ENCODE measurements at places on chromosomes 4 and X.
A peak's percentile ranks its signal among the peaks of the same experiment; 100 is the strongest.

DNA sequence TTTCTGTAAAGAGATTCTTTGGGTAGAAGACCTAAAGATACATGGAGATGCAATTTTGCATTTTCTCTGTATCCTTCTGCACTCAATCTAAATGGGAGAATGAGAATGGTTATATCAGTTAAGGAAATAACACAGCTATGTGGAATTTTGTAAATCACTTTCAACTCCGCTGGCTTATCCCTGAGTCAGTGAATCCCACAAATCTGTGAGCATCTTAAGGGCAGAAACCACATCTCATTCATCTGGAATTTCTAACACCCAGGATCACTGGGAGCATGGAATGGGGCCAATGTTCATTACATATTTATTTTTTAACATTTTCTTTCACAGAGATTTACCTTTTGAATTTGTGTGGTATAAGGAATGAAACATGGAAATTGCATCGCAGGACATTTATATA, 167.8 kb downstream of the CFAP47 start:
- DNase-seq = no peak

- no peak for DNase-seq
Measured at GRCh38 chr4:131061734-131062133, 1965.8 kb downstream of the C4orf33 start.

GRCh38 chrX:36908801-36909675, 99.1 kb upstream of the FAM47C start:
- DNase-seq = peak; percentile 3

DNA sequence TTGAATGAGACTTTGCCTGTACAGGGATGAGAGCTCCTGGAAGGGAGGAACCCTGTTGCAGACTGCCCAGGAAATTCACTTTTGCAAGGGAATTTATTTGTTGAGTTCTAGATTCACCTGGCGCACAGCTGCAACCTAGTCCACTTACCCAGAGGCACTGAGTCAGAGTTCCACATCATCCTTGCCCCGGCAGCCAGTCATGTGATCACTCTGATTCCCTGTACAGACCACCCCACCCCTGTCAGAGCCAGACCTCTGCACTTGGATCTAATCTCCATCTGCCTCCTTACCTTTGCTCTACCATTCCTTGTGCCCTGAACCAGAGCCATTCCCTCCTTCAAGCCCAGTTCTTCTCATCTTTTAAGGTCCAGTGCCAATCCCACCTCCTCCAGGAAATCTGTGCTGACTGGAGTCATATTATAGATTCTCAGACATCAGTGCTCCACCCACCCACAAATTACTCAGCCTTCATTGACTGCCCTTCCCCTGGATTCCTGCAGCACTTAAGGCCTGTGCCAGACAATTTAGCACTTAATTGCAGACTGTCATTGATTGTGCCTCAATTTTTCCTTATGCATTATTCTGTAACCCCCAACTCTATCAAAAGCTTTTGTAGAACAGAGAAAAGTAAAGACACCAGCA, 84.1 kb upstream of the MAGEA4 start:
- no peak for DNase-seq

GRCh38 chr4:24209906-24210305, 320.1 kb upstream of the PPARGC1A start:
- DNase-seq = no peak

- DNase-seq = no peak
Measured at GRCh38 chr4:54225598-54226403, 3.3 kb upstream of the PDGFRA start.

DNA sequence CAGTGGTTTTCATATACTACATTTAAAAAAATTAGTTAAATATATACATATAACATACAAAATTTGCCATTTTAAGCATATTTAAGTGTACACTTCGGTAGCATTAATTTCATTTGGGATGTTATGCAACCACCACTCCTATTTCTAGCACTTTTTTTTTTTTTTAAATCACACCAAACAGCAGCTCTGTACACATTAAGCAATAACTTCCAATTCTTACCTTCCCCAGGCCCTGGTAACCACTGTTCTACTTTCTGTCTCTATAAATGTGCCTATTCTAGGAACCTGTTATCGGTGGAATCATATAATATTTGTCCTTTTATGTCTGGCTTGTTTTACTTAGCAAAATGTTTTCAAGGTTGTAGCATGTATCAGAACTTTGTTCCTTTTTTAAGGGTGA, 39.1 kb downstream of the TMEM164 start:
- no peak for DNase-seq

DNA sequence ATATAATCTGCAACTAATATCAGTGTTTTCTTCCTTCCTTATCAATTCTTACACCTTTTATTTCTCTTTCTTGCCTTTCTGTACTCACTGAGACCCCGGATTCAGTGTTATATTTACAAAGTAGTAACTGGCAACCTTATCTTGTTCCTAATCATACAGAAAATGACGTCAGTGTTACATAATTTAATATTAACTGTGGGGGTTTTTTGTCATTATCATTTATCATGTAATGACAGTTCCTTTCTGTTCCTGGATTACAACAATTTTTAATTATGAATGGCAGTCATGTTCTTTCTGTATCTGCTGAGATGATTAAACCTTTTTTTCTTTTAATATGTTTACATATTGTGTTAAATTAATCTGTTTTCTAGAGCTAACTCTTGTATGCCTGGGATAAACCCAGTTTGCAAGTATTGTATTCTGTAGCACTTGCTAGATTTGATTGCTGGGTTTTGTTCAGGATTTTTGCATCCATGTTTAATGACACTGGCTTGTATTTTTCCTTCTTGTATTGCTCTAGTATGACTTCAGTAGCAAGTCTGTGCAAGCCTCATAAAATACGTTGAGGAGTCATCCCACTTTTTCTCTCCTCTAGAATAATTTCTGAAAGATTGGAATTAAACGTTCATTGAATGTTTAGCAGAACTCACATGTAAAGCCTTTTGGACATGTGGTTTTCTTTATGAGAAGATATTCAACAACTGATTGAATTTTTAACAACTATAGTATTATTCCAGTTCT, 10.4 kb upstream of the HSPA4L start:
- no peak for DNase-seq

DNA sequence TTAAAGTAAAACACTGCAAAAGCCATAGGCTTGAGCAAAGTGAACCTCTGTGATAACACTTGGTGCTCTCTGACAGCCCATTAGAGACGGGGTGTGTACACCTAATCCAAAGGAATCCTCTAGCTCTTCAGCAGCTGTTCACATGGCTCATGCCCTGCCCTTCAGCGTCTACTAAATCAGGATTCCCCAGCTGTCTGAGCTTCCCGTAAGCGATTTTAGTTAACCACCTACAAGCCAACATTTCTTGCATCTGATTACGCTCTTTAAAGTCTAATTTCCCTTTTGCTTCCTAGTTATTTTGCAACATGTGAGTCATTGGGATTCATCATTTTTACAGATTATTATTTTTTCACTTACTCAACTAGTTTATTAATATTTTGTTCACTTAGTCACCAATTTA, 6.5 kb downstream of the DMD start:
- no peak for DNase-seq

DNA sequence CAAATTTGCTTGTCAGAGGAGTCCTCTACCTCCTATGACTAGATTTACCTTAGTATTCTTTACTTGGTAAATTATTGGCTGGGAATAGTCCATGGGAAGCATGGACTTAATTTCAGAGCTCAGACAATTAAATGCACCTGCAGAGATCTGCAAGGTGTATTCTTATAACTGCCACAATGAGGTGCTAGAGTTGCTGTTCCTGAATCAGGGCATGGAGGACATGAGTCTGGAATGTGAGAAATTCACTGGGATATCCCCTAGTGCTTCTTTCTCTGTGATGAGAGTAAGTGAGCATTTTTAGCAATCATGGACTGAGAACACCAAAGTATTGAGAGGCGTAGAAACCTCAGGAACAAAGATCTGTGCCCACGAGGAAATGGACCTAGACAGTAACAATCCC, 32.9 kb upstream of the GRID2 start:
- no peak for DNase-seq

DNA sequence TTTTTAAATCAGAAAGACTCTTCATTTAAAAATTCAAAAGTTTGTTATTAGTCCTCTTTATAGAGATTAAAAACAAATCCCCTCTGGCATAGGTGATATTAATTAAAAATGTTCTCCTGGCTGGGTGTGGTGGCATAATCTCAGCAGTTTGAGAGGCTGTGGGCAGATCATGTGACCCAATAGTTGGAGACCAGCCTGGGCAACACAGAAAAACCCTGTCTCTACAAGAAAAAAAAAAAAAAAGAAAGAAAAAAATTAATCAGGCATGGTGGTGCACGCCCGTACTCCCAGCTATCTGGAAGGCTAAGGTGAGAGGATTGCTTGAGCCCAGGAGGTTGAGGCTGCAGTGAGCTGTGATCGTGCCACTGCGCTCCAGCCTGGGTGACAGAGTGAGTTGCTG, 38.9 kb downstream of the RASGEF1B start:
- no peak for DNase-seq

DNA sequence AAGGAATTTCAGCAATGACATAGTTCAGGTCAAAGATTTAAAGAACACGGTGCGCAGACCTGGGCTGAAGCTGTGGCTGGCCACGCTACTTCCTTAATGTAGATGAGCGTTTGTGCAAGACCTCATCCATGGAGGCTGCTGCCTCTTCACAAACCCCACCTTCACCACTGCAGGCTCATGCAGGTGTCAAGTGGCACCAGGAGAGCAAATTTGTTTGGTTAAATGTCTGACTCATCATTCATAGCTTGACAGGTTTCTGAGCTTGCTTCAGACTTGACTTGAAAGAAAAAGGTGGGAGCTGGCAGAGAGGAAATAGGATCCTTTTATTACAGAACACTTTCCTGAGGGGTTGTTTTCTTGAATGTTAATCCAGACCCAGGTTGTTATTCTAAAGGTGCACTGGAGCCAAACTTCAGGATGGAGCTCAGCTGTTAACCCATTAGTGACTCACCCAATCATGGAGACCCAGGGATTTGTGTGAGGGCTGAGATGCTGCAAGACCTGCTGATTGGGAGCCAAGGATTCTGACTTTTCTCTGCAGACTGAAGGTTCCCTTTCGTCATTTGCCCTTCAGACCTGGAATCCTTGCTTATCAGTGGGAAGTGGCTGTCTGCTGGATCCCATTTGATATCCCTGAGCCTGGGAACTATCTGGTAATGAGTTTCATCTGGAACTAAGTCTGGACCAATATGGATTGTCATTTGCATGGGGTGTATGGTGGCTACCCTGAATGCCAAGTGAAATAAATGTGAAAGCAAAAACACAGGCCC, 315.3 kb downstream of the PTTG2 start:
- DNase-seq = peak; percentile 43

DNA sequence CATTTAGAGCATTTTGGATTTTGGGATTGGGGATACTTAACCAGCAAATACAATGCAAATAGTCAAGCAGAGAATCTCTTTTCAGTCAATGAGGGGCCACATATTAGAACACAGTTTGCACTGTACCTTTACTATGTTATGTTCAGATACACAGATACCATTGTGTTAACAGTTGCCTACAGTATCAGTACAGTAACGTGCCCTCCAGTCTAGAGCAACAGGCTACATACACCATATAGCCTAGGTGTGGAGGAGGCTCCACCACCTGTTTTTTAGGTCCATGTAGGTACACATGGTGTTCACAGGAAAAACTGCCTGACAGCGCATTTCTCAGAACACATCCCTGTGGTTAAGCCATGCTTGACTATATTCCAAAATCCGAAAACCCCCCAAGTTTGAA, 9.1 kb downstream of the GRPEL1 start:
- no peak for DNase-seq

DNA sequence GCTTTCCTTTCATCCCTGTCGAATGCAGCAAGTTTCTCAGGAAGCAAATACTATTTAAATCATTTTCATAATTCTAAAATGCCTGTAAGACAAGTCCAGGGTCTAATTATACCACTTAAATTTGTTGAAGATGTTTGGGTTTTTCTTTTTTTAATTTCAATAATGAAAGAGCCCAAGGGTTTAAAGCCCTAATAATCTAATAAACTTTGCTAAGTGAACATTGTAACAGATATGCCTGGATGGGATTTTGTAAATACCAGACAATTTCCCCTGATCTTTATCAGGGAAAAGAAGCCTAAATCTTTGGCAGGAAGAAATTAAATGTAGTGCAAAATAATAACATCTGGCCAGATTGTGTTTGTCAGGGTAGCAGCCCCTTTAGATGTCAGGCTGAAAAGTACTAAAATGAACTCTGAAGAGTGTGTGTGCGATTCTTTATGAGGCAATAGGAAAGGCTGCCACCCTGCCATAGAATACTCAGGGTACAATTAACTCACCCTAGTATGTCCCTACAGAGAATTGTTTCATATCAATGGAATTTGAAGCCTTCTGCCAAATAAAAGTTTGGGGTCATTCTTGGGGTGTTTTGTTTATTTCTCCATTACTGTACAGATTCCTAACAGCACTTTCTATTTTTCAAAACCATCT, 45.6 kb downstream of the GPC3 start:
- no peak for DNase-seq

GRCh38 chr4:127905029-127905428, 24.3 kb downstream of the PLK4 start:
- no peak for DNase-seq

DNA sequence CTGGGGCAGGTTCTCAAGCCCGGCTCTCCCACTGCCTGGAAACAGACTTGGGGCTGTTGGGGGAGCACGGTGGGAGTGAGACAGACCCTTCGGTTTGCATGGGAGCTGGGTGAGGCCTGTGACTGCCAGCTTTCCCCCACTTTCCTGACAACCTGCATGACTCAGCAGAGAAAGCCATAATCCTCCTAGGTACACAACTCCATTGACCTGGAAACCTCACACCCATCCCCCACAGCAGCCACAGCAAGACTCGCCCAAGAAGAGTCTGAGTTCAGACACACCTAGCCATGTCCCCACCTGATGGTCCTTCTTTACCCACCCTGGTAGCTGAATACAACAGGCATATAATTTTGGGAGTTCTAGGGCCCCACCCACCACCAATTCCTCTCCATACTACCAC, 57.6 kb upstream of the UBQLN2 start:
- no peak for DNase-seq

GRCh38 chr4:184310171-184310567, 92.5 kb upstream of the ENPP6 start:
- no peak for DNase-seq

GRCh38 chr4:174521800-174522182, 497 bp downstream of the HPGD start:
- DNase-seq = peak; percentile 78

GRCh38 chr4:165992283-165992682, 119.2 kb downstream of the TLL1 start:
- DNase-seq = no peak

DNA sequence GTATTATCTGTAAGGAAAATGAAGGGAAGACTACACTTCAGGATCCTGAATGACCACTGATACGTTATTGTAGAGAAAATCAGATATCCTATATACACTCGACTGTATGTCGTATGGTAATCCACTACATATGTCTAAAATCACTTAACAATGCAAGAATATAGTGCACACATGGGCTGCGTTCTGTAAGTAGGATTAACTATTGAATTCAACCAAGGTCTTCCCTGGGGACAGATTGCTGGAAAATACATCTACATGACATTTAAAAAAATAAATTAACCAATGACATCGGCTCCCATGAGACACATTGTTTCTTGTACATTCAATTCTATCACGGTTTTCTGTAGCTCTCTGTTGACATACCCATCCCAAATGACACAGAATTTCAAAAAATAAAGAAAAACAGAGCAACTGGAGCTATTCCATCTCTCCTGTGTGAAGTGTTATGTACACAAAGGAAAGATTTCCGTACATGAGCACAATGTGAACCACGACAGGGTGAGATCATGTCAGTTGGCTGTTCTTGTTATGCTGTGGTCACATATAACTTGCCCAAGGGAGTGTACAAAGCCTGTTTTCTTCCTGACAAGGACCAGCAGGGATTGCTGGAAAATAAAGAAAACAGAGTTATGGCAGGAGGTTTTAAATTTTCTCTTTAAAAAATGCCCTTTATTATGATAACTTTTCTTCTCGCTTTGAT, 6.1 kb downstream of the ENOX2 start:
- DNase-seq = no peak

GRCh38 chr4:85836588-85837438, 361.9 kb downstream of the ARHGAP24 start:
- DNase-seq = no peak
